Activated T-helper 2 cell treated with anti-CD3 and anti-CD28 coated beads, Interferon-gamma antibody, Interleukin-2, Interleukin-4, amounts not matched to agents 10 μg/mL and 5 μg/mL and 100 μg/mL, durations not matched to agents 14 hours and 24 hours and 36 hours (primary cell): ENCODE measurements at places on chromosomes 5 and 9.
A peak's percentile ranks its signal among the peaks of the same experiment; 100 is the strongest.

GRCh38 chr5:95519151-95519550, 35.6 kb downstream of the SKIC3 start:
- DNase-seq = no peak

DNA sequence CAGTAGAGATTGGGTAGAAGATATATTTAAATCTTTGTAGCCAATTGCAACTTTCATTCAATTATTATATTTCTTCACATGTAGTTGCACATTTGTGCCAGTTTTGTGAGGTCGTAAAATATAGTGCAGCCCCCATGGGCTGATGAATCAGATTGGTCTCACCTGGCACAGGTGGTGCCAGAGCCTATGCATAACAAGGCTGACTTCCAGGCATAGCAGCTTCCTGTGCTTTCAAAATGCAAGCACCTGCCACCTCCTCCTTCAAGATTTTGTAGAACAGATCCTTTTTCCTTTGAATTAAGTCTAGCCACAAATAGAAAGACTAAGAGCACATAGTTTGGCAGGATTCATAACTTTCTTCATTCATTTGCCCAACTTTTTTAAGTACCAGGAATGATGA, 87.1 kb downstream of the STARD4 start:
- no peak for DNase-seq

DNA sequence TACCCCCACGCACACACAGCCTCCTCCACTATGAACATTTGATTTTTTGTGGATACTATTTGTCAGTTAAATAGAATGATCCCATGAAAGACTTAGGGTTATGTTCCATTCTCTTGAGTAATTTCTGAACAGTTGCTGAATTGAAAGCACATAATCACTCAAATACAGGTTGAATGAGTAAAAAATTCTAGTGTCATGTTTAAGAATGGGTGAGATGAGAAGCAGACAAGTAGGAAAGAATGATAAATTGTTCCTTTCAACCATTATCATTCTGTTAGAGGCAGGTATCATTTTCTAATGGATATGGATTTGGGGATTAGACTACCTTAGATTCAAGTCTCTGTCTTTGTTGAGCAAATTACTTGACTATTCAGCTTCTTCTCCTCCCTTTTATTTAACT, 19.3 kb downstream of the RAD50 start:
- DNase-seq = no peak

DNA sequence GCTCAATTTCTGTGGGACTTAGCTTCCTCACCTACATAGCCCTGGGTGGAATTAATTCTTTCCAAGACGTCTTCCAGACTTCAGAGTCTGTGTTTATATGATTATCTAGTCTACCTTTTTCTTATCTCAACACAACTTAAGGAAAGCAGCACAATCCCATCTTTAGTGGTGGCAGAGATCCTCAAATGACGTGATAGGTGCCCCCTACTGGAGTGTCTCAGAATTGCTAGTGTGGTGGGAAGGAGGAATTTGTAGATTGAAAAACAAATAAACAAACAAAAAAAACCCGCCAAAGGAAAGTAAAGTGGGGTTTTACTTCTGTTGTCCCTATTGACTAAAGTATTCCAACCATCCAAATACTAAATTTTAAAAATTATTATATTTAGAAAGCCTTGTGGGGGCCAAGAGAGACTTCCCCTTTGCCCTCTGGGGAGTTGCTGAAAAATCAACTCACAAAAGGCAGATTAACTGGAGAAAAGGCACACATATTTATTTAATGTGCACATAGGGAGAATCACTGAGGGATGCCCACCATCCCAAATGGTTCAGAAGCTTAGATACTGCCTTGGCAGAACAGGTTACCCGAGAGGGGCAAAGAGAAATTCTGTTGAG, 283.3 kb downstream of the TMEM167A start:
- no peak for DNase-seq

- no peak for DNase-seq
Measured at GRCh38 chr5:74334062-74334761, 306.3 kb downstream of the ENC1 start.

DNA sequence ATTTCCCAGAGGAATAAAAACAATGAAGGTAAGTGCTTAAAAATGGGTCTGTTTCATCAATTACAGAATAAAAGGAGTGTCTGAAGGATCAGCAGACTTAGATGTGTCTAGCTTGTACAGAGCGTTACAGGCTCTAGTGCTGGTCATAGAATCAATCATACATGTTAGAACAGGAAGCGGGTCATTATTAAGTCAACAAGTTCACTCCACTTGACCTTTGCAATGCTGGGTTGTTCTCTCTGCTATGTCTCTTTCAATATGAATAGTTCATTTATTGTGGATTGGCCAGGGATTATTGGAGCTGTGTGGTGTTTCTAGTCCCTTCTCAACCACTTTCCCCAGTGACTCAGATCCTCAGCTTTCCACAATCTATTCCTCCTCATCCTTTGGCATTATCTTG, 20.7 kb upstream of the EGFLAM start:
- DNase-seq = no peak

DNA sequence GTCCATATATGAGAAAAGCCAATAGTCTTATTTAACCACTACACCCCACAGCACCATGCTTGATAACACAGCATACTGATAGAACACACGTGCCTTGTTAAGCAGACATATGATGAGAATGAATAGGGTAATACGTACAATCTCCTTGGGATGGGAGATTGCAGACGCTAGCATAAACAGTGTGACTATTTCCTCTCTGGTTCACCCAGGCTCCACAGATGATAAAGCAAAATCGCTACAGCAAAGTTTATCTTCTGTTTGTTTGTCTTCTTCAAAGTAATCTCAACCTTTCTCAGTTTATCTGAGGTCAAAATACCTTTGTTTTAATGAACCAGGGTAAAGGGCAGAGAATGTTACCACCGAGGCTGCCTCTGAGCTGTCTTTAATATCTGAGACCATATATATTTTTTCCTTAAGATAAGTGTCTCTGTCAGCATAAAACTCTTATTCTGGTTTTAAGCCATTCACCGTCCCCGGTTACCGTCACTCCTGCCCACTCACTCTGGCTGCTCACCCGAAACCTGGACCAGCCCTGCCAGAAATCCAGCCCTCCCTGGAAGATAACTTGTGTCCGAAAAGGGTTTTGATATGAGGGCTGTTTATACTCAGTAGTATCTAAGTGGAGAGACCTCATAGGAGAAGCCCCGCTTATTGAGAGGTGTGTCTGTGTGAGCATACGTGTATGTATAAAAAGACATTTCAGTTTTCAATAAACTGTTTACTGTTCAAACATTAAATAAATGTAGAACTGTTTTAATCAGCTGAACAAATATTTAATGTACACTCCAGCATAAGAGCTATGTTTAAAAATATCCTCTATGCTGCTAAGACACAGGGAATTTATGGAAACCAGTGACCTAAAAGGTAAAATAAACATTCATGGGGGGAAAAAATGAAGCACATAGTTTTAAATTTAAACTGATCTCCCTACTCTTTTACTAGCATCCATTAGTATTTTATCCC, 465.4 kb downstream of the RASEF start:
- no peak for DNase-seq

GRCh38 chr5:178348356-178349074, 115.9 kb upstream of the PHYKPL start:
- DNase-seq = no peak

DNA sequence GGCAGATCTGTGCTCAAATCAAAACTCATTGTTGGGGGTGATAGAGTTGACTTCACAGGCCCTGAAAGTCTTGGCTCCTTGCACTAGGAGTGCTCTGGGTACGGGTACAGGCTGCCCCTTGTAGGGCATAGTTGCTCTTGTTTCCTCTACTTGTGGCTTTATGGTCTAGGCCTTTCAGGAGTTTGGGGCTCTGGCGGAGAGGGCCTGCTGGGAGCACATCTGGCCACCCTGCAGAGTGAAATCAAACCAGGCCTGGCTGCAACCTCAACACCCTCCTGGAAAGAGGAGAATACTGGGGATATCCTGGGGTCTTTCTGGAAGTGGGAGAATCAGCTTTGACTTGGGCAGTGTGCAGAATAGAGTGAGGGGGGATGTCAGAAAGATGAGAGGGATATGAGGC, 1.5 kb downstream of the TGFBI start:
- no peak for DNase-seq

DNA sequence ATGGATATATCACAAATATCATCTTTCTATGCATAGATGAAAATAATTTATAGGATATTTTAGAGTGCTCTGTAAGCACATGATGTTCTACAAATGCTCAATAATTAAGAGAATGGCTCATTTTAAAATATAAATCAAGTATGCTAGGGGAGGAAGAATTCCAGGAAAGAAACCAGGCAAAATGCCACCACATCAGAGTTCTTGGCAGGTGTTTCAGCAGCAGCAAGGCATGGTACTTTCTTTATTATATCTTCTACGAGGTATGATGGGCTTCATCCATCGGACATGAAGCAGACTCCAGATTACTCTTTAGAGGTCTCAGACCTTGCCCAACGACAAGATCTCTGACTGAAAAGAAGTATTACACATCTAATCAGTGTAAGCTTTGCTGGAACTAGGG, 316.3 kb upstream of the ARRDC3 start:
- DNase-seq = no peak

DNA sequence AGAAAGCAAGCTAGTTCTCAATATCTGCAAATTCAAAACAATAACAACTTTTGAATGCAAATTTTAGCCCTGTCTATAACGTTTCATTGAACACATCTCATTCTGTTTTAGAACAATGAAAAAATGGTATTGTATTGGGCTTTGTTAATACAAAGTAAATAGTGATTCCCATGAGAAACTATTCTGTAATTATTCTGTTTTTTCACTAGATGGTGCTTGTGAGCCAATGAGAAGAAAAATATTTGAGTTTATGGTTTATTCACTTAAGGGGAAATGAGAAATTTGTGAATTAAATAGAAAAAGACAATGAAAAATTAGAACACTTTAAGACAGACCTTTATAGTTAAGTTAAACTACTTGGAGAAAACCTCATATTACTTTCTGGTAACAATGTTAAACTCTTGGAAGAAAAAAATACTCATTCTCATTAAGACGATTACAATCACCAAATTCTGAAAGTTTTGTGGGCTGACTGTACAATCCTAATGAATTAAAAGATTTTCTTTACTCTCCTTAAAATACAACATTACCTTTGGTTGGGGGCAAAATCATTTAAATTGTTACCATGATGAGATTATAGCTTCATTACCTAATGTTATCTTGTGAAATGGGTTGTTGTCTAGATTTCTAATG, 127.0 kb downstream of the NNT start:
- no peak for DNase-seq

GRCh38 chr5:50766462-50766861, 100.0 kb downstream of the PARP8 start:
- no peak for DNase-seq

DNA sequence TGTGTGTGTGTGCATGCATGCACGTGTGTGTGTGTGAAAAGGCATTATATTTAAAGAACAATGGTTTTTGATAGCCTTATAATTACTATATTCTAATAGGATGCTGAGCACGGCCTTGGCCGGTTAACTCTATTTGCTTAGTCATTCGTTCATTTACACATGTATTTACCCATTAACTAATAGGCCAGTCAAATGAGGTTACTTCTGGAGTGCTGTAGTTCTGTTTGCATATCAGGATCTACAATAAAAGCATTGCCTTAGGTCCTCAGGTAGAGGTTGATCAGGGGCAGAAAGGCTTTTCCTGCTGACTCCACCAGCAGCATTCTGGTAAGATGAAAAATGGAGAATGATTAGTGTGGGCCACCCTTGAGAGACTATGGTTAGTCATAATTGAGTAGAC, 219.0 kb downstream of the COMMD10 start:
- DNase-seq = no peak

DNA sequence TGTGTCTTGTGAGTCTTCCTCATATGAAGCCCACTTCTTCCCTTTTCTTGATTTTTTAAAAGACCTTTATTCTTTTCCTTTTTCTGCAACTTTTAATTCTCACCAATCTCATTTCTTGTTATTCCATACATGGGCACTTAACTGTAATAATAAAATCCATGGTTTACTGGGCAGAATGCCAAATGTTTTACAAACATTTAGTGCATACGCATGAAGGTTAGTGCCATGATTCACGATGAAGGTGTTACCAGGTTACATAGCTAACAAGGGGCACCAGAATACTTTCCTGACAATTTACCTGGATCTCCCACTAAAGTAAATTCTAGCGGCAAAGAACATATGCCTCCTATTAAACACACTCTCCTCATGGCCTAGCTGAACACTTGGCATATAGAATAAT, 28.5 kb downstream of the MAN2A1 start:
- no peak for DNase-seq

- DNase-seq = peak; percentile 11
Measured at GRCh38 chr5:145743396-145744061, 91.6 kb downstream of the PRELID2 start.

- no peak for DNase-seq
Measured at GRCh38 chr5:171827162-171827561, 41.5 kb downstream of the SMIM23 start.

GRCh38 chr5:54643685-54644106, 126.1 kb downstream of the SNX18 start:
- DNase-seq = no peak

DNA sequence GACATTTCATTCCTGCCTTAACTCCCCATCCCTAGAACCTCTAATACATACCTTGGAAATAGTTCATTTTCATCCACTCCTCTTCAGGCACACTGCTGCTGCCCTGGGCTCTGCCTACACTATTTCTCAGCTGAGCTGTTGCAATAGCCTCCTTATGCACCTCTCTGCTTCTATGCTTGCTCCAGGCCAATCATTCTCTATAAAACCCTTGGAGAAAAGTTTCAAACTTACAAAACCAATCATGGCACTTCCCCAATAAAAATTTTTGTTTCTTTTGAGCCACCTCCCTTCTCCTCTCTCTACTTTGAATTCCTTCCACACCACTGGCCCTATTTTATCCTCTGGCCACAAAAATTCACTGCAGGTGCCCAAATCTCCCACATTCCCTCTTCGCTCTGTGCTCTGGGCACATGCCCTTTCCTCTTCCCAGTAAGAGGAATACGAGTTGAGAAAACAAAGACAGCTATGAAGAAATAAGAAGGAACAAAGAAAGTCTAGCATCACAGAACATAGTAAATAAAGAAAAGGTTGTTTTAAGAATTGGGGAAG, 301.4 kb downstream of the ELAVL2 start:
- no peak for DNase-seq

DNA sequence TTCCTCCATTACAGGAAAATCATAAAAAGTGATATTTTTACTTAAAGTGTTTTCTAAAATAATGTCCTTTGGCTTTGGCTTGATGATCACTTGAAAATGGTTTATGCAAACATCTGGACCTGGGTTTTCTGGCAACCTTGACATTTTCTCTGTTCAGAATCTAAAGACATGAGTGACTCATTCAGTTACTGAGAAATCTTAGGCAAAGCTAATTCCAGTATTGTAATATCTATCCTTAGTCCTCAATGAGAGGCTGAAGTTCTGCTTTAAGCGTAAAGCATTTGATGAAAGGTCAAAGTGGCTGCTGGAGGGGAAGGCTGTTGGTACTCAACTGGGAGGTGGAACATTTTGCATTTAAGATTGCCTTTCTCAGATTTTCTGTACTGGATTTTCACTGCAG, 2.3 kb downstream of the MAN2A1 start:
- no peak for DNase-seq

DNA sequence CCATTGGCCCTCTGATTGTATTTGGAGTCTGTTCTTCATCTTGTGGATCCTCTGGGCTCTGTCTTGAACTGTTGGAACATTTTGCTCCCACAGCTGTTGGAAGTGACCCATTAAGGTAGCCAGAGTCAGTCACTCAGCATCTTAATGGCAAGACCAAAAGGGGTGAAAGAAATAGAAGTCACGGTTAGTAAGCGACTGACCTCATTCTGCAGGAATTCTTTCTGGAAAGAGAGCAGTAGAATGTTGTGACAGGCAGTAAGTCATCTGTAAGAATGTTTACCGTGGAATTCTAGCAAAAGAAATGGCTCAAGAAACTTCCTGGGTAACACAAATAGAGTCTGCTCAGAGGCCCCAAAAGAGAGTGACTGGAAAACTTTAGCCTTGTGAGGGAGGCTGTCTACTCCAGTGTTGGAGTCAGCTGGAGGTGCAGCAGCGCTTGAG, 28.6 kb upstream of the TNC start:
- no peak for DNase-seq
